ENCODE measurements at places on chromosomes 1 and 21.

DNA sequence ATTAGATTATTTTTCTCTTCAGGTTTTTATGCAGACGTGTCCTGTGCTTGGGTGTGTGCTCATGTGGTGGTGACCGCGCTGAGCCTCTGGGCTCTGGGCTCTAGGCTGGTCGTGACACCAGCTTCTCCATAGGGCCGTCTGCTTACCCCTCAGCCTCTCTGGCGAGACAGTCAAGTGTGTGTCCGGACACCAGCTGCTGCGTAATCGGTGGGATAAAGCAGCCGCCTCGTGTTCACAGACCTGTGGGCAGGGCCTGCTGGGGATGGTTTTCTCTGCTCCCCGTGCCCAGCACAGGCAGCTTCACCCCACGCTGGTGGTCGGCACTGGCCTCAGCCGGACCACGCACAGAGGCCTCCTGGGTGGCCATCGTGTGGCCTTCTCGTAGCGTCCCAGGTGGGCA, 33.6 kb upstream of the DIP2A start:
- no peak for DNase-seq

- no peak for DNase-seq
Observed at GRCh38 chr1:164640686-164641352, 81.8 kb downstream of the PBX1 start.

DNA sequence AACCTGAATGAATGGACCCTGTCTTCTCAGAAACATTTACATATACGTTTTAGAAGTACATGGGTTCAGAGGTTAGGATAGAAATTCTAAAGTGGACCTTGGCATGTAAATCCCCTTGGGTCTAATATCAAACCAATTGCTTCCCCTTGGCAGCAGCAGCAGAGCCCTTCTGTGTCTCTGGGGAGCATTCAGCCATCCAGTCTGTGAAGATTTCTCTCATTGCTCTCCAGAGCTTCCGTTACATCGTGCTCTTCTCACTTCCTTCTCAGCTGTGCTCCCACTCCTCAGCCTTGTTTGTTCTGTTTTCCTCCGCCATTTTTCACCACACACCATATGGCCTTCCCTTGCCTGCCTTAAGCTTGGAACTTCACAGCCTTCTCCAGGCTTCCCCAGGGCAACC, 61.5 kb upstream of the ATP1B1 start:
- no peak for DNase-seq

DNA sequence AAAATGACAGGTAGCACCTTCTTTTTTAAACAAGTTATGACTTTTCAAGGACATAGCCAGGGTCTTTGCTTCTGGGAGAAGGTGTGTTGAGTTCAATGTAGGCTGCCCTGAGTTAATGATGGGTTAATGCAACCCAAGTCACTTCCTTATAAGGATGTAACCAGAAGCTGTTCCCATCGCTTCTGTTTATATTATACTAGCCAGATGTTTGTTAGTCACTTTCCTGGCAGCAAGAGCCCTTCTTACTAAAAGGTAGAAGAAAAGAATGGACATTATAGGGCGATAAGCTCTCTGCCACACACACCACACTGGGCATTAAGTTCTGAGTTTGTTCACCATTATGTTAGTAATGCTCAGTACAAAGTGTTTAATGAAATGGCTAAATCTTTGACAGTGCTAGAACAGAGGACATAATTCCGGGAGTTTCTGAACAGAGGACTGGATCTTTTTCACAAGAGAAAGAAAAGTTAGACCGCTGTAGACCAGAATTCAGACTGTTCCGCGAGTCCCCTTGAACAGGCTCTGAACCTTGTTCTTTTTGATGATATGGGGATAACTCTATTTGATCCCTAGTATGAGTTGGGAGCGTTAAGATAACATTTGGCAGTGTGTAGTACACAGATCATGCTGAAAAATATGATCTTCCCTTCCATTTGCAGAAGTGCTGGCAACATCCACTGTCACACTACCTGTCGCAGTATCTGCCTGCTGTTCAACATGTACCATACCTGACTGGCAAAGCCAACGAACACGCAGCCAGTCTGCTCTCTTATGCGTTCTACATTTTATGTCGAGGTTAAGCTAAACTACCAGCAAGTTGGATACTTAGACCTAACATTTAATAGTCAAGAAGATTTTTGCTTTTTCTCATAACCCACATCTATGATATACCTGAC, 41.0 kb downstream of the DEGS1 start:
- DNase-seq = no peak

DNA sequence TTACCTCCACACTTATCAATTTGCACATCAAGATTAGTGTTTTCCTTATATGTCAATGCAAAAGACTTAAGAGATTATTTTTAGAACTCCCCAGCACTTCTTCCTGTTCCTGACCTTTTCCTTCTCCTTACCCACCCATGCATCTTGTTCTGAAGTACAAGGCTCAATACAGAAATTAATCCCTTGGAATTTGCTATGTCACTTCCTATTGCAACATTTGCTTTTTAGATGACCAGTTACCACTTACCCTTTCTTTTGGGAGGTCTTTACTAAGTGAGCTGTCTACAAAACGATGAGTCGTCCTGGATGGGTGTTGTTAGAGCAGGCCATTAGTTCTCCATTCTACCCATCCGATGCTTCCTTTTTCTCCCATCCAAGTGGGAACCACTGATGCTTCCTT, 221.2 kb downstream of the FMN2 start:
- no peak for DNase-seq

- no peak for DNase-seq
Observed at GRCh38 chr1:16155537-16156410, at the start of gene EPHA2. EPHA2 (minus strand) TSS chr1:16156069; CDS start chr1:16155932, 137 bp downstream.

DNA sequence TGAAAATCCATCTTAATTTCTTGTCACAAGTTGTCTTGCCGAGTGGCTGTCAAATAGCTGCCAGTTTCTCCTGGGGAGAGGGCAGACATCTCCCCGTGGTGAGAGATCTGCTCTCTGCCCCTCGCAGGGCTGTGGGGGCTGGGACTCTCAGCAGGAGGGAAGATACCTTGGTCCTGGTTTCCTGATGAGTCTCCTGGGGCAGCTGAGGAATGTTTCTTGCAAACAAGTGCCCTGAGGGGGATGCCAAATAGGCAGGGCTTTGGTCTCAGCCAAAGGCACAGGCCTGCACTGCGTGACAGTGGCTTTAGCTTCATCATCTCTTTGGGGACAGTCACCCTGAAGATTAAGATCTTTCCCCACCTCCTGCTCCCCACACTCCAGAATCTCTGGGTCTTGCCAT, 40.9 kb downstream of the SYT6 start:
- no peak for DNase-seq

DNA sequence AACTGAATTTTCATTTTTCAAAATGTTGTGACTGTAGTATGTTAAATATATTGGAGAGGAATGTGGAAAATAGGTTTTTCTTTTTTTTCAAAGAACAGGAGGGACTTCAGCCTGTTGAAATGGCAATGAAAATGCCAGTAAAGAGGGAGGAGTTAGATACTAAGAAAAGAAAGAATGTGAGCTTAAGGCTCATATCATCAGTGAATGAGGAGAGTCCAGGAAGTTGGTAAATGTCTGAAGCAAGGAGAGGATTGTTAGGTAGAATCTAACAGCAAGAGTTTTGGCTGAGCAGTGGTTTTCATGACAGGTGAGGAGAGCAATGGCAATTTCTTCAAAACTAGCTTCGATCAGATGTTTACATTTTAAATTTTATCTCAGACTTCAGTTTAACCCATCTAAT, 43.0 kb downstream of the PLA2G4A start:
- DNase-seq = no peak

DNA sequence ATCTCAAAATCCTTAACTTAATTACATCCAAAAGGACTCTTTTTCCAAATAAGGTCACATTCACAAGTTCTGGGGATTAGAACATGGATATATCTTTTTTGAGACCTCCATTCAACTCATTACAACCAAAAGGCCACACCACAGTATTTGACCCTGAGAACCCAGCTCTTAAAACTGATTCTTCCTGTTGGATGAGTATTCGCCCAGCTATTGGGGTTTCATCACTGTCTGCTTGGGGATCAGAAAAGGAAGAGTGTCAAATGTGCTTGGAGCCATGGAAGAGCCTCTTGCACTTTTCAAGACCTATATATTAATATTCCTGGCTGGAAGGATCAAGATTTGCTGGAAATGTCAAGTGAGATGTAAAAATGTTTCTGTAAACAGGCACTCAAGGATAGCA, 5.4 kb upstream of the TINAGL1 start:
- no peak for DNase-seq

DNA sequence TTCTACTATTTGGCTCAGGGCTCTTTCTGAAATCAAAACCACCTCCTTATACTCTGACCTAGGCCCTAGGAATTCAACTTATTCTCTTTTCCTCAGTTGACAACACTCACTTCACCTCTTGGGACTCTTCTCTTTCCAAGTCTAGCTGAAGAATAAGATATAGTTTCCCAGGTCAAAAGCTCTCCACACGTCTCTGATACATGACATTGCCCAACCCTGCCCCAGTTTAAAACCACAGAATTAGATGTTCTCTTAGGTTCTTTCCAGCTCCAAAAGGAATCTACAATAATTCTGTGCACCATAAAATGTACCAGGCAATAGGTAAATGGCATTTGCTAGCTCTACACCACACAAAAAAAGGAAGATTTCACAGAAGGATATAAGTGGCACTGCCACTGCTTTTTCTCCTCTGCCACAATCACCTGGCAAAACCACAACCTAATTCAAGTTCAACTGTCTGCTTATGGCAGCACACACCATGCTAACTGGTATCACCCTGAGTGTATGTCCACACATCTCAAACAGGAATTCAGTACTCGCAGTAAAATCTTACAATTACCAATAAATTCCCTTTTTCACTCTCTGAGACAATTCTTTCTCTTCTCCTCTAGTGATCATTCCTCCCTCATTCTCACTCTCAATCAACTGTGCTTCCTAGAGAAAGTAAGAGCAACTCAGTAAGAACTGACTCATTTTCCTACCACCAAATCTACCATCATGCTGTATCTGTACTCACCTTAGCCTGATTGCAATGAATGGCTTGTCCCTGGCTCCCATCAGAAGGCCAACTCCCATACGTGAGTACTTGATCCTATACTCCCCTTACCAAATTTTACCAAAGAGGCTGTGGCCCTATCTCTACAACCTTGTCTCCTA, 27.3 kb downstream of the ZBTB8OS start:
- DNase-seq = no peak

GRCh38 chr21:41834926-41835663, 44.0 kb downstream of the PRDM15 start:
- DNase-seq = no peak

GRCh38 chr1:156698995-156699394, 6.4 kb downstream of the CRABP2 start:
- no peak for DNase-seq

DNA sequence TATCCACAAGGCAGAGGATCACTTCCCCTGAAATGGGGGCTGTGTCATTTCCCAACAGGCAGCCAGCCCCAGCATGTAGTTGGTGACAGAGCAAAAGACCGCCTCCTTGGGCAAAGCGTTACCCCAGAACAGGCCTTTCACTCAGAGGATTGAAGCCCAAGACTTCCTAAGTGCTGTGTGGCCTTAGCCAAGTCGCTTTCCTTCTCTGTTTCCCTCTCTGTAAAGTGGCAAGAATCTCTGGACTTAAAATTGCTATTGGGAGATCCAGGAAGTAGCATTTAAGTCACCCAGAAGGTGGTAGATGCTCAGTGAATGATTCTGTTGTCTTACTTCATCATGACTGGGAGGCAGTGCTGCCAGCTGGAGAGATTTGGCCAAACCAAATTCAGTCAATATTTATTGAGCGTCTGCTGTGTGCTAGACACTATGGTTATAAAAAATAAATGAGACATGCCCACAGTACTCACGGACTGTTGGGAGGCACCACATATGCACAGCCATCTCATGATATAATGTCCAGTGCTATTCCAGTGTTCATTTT, 35.3 kb downstream of the NIPAL3 start:
- DNase-seq = no peak

DNA sequence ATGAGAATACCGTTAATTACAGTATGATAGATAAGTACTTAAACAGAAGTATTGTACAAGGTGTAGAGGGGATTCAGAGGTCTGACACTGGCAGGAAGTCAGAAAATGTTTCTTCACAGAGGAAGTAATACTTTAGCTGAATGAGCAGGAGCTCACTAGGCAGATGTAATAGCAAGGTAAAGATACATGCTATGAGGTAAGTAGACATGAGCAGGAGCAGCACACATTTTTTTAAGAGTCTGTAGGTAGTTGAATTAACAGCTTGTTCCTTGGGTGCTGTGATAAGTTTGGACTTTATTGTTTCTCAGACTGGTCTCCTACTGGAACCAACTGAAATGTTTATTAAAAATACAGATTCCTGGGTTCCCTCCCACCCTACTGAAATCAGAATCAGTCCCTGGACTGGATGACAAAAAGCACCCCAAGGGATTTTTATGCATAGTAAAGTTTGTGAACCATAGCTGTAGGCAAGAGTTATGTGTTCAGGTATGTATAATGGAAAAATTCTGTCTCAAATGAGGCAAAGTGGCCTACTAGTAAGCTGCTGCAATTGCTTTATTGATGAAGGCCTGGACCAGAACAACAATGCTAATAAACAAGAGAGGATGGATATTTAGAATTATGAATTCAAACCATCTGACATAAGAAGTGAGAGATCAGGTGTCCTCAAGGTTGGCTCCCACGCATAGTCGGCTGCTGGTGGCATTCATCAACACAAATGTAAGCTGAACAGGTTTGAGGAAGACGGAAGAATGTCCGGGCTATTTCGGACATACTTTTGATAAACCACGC, 902 bp downstream of the AP4B1 start:
- DNase-seq = no peak

DNA sequence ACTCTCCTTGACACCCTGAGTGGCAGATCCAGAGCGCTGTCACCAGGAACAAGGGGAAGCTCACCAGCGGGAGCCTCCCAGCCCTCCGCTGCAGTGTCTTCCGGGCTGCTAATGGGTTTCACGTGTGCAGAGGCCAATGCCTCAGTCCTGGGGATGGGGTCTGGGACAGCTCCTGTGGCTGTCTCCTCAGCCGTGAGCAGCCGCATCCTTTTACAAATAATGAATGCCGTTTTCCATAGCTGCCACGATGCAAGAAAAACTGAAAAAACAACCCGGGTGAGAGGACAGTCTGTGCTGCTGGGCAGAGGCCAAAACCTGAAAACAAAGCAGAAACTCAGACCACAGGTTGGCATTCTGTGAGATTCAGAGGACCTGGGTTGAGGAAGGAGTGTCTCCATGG, 212.2 kb upstream of the RAB4A start:
- DNase-seq = peak; percentile 47

DNA sequence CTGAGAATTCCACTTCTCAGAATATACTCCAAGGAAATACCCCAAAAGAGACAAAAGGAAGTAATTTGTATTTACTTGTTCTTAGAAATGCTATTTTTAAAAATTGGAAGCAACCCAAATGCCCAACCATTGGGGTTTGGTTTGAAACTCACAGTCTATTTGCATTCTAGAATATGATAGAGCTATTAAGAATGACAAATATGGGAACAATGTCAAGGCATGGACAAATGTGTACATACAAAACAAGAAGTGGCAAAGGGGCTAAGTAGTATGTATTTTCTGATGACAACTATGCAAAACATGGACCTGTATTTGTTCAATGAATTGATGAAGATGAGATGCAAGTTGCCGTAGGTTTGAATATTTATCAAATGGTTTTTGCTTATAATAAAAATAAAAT, 32.8 kb downstream of the KCNA2 start:
- no peak for DNase-seq

GRCh38 chr1:91054780-91055481, 33.1 kb upstream of the ZNF644 start:
- DNase-seq = no peak

GRCh38 chr1:119806489-119806888, 4.8 kb downstream of the REG4 start:
- no peak for DNase-seq

GRCh38 chr21:20311234-20311787, 686.9 kb upstream of the NCAM2 start:
- DNase-seq = no peak

All from NCI-H446 (cell line).